ENCODE measurements at places on chromosomes 6 and 20. TPM values are rescaled to one million over a fixed set of nuclear protein-coding genes. Genes with fewer than 3 reads are reported as not detected.

GRCh38 chr6:17945111-17945510, 42.3 kb downstream of the KIF13A start:
- H3K27ac ChIP-seq: no peak overlapping the region
- no peak for DNase-seq
- H3K4me1 ChIP-seq: no peaks in the 10 kb centered on the region
- H3K36me3 ChIP-seq: no peaks in the 10 kb centered on the region

Gene SPDEF
- total RNA-seq: not detected

DNA sequence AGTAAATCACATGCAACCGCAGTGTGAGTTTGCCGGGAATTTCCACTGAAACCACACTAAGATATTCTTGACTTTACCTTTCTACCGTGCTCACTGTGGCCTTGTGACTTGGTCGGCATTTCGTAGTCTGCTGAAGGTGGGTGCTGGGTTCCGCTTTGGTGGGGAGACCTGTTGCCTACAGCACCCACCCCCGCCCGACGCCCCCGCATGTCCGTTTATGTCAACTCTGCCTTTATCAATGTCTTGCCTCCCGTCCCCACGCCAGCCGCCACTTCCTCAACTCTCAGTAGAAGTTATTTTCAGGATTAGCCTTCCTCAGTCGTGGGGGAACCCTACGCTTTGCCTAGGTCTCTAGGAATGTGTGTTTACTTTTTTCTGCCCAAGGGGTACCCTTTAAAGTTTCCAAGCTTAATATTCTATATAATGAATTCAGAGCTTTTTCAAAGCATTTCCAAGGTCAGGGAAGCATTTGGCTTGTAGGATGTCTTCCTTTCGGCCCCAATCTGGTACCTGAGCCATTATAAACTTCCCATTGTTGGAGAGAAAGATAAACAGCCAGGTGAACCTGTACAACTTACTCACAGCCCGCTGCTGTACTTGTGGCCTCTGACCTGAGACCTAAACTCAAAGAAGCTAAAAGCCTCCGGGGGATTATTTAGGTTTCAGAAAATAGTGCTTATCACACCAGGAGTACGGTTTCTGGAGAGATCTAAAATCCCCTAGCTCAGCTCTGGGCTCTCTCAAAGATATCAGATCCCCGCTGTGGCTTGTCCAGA, 54.2 kb downstream of the TBC1D7 start:
- peaks cover 38% of the 10 kb centered on the region for H3K4me1 ChIP-seq
- H3K27ac ChIP-seq: peak overlapping the region; percentile 61
- H3K4me3 ChIP-seq: peak overlapping the region; percentile 51
- no peaks in the 10 kb centered on the region for H3K36me3 ChIP-seq

- H3K36me3 ChIP-seq: no peaks in the 10 kb centered on the region
- H3K4me1 ChIP-seq: no peaks in the 10 kb centered on the region
- H3K27ac ChIP-seq: no peak overlapping the region
- no peaks in the 10 kb centered on the region for H3K27me3 ChIP-seq
These were observed 567.6 kb upstream of the MAN1A1 start for GRCh38 chr6:119917186-119917585.

DNA sequence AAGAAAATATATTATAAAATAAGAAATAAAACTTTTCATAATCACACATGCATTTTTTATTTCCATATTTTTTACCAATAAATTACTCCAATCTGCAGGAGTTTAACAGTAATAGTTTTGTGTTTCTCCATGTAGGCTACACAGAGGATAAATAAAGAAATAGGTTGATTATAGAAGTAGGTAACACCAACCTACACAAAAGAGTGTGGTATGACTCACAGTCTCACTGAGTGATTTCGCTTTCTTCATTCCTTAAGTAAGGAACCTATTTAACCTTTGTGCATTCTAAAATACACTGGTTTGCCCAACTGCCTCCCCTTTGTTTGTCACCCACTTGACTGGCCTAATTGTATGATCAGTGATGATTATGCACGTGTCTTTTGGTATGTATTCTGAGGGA, 244.2 kb upstream of the RIMS1 start:
- no peak overlapping the region for H3K27ac ChIP-seq
- no peak overlapping the region for H3K4me3 ChIP-seq
- H3K36me3 ChIP-seq: no peaks in the 10 kb centered on the region
- DNase-seq: no peak
- no peaks in the 10 kb centered on the region for H3K27me3 ChIP-seq

- H3K27ac ChIP-seq: no peak overlapping the region
- no peak for DNase-seq
- H3K36me3 ChIP-seq: no peaks in the 10 kb centered on the region
- H3K4me3 ChIP-seq: no peak overlapping the region
- no peaks in the 10 kb centered on the region for H3K27me3 ChIP-seq
These were observed 65.5 kb downstream of the TSHZ2 start for GRCh38 chr20:53037621-53038020.

DNA sequence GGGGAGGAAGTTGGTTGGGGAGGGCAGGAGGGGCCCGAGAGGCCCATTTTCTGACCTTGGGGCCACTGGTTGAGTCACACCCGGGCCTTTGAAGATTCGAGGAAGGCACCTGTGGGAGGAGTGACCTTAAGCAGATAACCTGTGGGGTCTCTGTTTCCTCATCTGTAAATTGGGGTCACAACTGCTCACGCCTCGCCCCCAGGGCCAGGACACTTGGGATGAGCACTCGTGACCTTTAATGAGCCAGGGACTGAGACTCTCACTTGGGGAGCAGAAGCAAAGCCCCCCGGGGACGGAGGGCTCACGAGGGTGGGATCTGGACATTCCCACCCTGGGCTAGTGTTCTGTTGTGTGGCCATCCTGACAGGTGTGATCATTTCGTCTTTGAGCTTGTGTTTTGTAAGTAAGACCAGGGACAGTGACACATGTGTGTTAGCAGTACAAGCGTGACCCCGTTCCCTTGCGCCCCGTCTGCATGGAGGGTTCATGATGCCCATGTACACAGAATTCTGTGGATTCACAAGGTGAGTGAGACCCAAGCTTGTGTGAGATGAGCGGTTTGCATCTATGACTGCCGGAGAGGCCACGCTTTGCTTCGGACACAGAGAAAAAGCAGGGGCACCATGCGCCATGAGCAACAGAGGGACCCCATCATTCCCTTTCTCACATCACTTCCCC, 79.3 kb upstream of the PMEPA1 start:
- no peaks in the 10 kb centered on the region for H3K36me3 ChIP-seq
- no peak overlapping the region for H3K4me3 ChIP-seq
- no peak overlapping the region for H3K27ac ChIP-seq

GRCh38 chr6:31952140-31952805, 6.4 kb downstream of the CFB start:
- H3K27ac ChIP-seq: no peak overlapping the region
- no peak overlapping the region for H3K4me3 ChIP-seq

GRCh38 chr6:11950109-11950508, 62.0 kb upstream of the HIVEP1 start:
- H3K36me3 ChIP-seq: no peaks in the 10 kb centered on the region
- no peaks in the 10 kb centered on the region for H3K27me3 ChIP-seq
- no peak for DNase-seq
- no peak overlapping the region for H3K27ac ChIP-seq
- H3K4me3 ChIP-seq: no peak overlapping the region
- H3K4me1 ChIP-seq: no peaks in the 10 kb centered on the region

Gene TMEM14A
- total RNA-seq: 21.5 TPM

Gene AIF1
- total RNA-seq: 177 TPM

- no peak for DNase-seq
- no peak overlapping the region for H3K4me3 ChIP-seq
- peaks cover 17% of the 10 kb centered on the region for H3K4me1 ChIP-seq
- H3K36me3 ChIP-seq: no peaks in the 10 kb centered on the region
These were observed 71.0 kb downstream of the JPH2 start for GRCh38 chr20:44115762-44116644.

DNA sequence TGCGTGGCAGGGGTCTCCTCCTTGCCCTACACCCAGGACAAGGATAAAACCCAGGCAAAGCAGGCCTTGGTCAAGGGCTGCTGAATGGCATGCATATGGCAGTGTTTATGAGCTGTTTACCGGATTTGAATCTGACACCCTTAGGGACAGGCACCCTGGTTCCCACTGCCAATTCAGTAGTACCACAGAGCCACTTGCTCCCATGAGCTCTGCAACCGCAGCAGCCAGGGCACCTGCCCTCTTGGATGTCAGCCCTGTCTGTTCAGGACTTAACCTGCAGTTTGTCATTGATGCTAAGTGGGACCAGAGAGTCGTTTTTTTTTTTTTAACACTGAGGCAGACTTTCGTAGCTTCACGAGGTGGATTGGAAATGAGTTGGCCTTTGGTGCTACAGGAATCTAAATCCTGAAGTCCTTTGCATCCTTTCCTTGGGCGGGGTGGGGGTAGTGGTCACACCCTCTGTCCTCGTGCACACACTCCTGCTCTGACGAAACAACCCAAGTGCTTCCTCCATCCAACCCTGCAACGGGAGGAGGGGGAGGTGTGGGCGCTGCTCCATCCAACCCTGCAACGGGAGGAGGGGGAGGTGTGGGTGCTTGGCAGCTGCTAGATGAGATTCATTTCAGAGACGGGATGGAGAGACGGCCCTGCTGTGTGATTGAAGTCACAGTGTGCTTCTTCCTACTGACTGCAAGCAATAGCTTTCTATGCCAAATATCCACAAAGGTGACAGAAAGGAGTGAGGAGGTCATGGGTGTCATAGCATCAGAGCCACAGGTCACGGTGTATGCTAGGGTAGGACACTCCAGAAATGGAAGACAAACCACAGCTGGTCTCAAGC, 166.5 kb downstream of the SMOC2 start:
- no peaks in the 10 kb centered on the region for H3K27me3 ChIP-seq
- no peak for DNase-seq
- no peak overlapping the region for H3K27ac ChIP-seq
- H3K4me3 ChIP-seq: no peak overlapping the region
- no peaks in the 10 kb centered on the region for H3K4me1 ChIP-seq

- DNase-seq: no peak
- H3K27me3 ChIP-seq: no peaks in the 10 kb centered on the region
- H3K4me1 ChIP-seq: no peaks in the 10 kb centered on the region
- peaks cover 3% of the 10 kb centered on the region for H3K36me3 ChIP-seq
These were observed 228.8 kb downstream of the TBC1D32 start for GRCh38 chr6:121105461-121105860.

Gene FAM83C
- total RNA-seq: not detected

GRCh38 chr6:122524056-122524455, 52.4 kb upstream of the SERINC1 start:
- H3K27me3 ChIP-seq: peaks cover 16% of the 10 kb centered on the region
- DNase-seq: no peak
- H3K36me3 ChIP-seq: no peaks in the 10 kb centered on the region
- H3K4me1 ChIP-seq: no peaks in the 10 kb centered on the region
- H3K4me3 ChIP-seq: no peak overlapping the region

DNA sequence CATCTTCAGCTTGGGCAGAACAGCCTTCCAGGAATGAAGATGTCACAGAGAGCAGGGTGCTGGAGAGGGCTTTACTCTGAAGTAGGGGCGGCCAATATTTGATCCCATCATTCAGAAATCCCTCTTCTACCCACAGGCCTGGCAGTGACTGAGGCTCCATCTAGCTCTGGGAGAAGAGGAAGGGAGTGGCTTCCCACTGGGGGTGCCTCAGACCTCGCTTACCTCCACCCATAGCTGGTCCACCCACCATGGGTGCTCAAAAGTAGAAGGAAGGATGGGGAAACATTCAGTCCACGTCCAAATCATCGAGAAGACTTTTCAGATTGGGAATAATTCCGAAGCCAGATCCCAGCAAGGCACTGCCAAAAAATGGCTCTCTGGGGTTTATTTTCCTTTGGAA, 11.8 kb upstream of the THBD start:
- no peaks in the 10 kb centered on the region for H3K36me3 ChIP-seq
- H3K27ac ChIP-seq: no peak overlapping the region
- no peak overlapping the region for H3K4me3 ChIP-seq
- DNase-seq: no peak
- H3K27me3 ChIP-seq: peaks cover 19% of the 10 kb centered on the region

DNA sequence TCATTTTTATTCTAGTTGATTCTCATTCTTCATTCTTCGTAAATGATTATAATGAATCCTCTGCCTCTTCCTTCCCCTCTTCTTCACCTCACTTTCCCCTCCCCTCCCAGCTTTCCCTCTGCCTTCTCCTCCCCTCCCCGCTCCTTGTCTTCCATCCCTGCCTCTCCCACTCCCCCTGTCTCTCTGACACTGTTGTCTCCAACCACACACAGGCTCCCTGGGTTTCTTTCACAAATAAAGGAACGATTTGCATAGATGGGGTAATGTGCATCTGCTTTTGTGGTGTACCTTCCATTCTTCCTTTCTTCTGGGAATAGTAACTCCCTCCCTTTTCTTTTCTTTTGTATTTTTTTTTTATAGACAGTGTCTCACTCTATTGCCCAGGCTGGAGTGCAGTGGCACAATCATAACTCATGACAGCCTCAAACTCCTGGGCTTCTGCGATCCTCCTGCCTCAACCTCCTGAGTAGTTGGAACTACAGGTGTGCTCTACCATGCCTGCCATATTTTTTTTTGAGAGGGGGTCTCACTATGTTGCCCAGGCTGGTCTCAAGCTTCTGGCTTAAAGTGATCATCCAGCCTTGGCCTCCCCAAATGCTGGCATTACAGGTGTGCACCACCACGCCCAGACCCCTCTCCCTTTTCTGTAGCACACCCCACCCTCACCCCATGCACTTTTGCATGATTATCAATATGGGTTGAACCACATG, 318.6 kb downstream of the PRKN start:
- no peak overlapping the region for H3K4me3 ChIP-seq
- no peak for DNase-seq
- no peaks in the 10 kb centered on the region for H3K27me3 ChIP-seq
- no peak overlapping the region for H3K27ac ChIP-seq
- H3K36me3 ChIP-seq: no peaks in the 10 kb centered on the region
- no peaks in the 10 kb centered on the region for H3K4me1 ChIP-seq

DNA sequence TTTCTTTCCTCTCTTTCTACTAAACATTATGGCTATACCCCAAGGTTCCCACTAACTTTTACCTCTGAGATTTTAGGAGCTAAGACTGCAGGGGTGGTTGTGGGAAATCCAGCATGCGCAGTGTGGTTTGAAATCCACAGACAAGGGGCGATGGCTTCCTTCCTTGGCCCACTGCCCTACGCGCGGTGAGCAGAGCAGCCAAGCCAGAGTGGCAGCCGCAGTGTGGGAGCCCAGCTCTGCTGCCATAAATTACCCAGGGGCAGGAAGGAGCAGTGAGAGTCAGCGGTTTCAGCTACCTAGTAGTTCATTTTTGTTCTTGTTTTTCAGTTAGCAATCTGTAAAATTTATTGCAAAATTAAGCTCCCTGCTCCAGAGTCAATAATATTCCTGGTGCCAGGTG, 101.4 kb downstream of the BMP2 start:
- no peak overlapping the region for H3K4me3 ChIP-seq
- H3K36me3 ChIP-seq: no peaks in the 10 kb centered on the region
- H3K27me3 ChIP-seq: no peaks in the 10 kb centered on the region

- H3K4me3 ChIP-seq: no peak overlapping the region
- DNase-seq: no peak
- H3K27me3 ChIP-seq: peaks cover under 1% of the 10 kb centered on the region
- H3K27ac ChIP-seq: no peak overlapping the region
- no peaks in the 10 kb centered on the region for H3K4me1 ChIP-seq
These were observed 2.1 kb downstream of the BANF2 start for GRCh38 chr20:17701826-17702225.

DNA sequence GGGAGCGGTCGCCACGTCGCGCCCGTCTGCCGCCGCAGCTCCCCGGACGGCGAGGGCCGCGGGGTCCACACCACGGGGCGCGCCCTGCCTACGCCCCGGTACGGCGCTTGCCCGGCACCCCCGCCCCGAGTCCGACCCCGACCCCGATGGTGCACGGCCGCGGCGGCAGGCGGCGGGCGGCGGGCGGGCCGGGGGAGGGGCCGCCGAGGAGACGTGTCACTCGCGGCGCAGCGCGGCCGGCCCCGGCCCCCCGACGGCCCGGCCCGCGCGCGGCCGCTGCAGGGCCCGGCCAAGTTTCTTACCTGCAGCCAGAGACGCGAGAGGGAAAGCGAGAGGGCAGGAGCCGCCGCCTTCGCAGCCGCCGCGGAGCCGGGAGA, 328 bp downstream of the RRBP1 start:
- no peak for DNase-seq
- peaks cover 32% of the 10 kb centered on the region for H3K4me1 ChIP-seq
- peaks cover 24% of the 10 kb centered on the region for H3K27me3 ChIP-seq
- peak overlapping the region; percentile 88 for H3K27ac ChIP-seq
- H3K36me3 ChIP-seq: peaks cover 23% of the 10 kb centered on the region
- H3K4me3 ChIP-seq: peak overlapping the region; percentile 77
